CD4-positive, alpha-beta T cell treated with Interleukin-6 at 100 ng/mL for 8 hours (primary cell): ENCODE measurements at places on chromosomes 2 and 18.

GRCh38 chr2:127410871-127411652 is 7.2 kb upstream of the PROC start:
- no peak for DNase-seq

DNA sequence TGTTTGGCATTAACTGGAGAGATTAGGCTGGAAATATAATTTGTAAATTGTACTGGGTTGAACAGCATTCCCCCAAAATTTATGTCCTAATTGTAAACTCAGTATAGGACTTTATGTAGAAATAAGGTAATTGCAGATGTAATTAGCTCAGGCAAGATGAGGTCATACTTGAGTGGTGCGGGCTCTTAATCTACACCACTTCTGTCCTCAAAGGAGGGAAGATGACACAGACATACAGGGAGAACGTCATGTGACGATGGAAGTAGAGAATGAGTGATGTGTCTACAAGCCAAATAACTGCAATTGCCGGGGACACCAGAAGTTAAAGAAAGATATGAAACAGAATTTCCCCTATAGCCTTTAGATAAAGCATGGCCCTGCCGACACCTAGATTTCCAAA is 1501.1 kb upstream of the PIK3C3 start:
- DNase-seq: no peak

DNA sequence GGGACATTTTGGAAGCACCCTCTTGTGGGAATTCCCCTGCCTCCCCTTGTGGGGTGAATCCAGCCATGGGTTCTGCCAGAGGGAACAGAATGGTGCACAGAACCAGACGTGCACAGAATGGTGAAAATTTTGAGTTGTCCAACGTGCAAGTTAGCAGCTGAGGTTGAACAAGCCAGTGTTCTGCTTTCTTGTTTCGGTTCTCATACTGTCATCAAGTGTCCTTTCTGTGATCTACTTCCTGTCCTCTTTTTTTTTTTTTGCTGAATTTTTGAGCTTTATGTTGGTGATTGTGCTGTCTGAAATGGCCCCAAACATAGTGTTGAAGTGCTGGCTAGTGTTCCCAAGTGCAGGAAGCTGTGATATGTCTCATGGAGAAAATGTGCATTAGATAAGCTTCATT is 21.5 kb upstream of the REEP1 start:
- DNase-seq: no peak

GRCh38 chr18:67845035-67845434 is 328.5 kb upstream of the DSEL start:
- DNase-seq: no peak

DNA sequence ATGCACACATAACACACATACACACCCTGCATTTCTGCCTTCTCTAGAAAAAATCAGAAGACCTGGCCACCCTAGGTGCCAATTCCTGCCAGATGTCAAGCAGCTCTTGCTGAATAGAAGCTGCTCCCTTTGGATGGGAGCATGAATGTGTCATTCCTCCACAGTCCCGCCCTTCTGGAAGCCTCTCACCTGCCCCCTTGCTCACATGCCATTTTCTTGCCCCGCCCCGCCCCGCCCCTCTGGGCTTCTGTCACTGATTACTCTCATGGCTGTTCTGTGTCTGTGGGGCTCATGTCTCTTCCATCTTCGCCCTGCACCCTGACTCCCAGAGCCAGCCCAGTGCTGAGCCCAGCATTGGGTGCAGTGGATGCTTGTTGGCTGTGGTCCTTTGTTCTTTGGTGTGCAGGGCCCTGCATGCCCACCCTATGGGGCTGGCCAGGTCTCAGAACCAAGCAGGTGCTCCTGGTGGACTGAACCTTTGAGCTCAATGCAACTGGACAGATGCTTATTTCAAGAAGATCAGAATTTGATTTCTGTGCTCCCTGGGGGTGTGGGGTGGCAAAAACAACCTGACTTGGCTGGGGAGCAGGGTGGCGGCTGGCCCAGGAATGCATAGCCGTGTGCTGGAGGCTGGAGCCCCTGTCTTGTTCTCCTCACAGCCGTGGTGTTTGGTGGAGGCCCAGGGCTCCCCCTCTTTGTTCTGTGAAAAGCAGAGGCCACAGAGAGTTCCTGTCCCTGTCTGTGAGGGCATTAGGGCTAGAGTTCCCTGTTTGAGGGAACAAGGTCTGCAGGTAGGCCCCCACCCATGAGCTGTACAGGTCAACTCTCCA is 140.6 kb upstream of the GLI2 start:
- DNase-seq: no peak

DNA sequence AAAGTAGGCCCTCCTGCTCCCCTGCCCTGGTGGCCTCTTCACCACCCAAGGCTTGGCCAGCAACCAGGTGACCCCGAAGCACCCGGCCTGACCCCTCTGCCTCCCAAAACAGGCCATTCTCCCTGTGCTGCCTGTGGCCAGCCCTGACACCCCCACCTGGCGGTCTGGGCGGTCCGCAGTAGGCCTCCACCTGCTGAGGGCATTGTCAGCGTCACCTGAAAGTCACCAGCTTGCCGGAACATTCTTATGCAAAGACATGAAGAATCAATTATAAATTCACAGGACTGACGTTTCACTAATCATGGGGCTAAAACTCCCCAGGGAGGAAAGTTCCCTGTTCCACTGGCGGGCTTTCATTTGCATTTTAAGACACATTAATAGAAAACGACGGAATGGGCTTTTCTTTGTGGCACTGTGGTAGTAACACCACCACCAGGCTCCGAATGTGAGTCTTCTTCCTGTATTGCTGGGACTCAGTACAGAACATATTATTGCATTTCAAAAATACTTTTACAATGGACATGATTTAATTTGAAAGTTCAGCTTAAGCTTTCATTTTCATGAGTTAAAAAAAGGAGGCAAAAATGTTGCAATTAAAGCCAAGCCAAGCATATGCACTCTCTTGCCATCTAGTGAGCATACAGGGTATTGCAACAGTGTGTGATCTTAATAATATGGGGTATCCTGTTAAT is 57.4 kb downstream of the ADI1 start:
- DNase-seq: peak; percentile 39
